Urinary bladder (tissue), 4 donors: ENCODE measurements at places on chromosomes 11 and 22. TPM values are rescaled to one million over a fixed set of nuclear protein-coding genes. Genes with fewer than 3 reads are reported as not detected.
A peak's percentile ranks its signal among the peaks of the same experiment; 100 is the strongest.

DNA sequence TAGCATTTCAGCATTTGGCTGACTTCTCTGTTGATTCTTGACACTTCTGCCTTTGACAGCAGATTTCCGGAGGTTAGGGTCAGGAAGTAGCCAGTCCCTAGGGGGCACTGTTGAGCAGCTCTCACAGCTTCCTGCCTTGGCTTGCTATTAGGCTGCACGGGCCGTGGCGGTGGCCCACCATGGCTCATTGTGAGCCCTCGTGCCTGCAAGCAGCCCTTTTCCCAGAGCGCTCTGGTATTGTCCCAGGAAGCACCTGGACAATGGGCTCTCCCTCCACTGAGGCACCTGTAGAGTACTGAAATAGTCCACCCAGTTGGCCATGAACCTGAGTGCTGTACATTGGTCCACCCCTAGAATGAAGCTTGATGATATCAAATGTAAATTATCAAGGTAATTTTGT, 100.2 kb upstream of the GAL start:
- DNase-seq, result no peak

- no peak for DNase-seq
Measured at GRCh38 chr11:9396310-9396709, 11.9 kb downstream of the IPO7 start.

DNA sequence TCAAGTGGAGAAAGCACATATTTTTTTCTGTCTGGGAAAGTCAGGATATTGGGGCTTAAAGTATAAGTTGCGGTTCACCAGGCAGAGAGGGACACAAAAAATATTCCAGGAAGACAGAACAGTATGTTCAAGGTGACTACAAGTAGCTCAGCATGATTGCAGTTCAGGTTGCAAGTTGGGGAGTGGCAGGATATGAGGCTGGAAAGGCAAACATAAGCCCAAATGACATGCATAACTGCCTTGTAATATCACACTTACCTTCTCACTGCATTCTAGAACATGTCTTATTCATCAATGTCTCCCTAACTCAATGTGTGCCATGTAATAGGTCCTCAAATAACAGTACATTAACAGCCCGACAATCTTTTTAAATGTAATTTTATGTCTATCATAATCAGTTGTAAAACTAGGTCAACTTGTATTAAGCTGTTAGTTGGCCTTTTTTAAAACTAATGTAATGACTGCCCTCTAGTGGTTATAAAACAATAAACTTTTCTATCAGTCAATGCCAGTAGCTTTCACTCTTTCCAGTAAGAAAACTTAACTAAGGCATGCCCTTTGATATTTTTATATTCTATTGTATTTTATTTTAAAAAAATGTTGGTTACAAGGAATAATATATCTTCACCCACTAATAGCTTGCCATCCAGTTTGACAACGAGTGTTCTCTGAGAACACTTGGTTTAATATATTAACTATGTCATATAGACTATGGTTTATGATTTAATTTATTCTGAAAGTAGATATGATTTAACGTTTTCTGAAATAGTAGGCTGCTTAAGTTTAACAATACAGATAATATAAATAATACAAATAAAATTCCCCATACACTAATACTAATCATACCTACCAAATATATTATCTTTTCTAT, 39.4 kb upstream of the CFAP300 start:
- DNase-seq, result peak; percentile 46

- DNase-seq, result no peak
Measured at GRCh38 chr11:121029813-121030445, 6.0 kb downstream of the TBCEL start.

GRCh38 chr11:10911907-10912306, 54.1 kb upstream of the ZBED5 start:
- no peak for DNase-seq

CLDN5 gene
- 49.3 TPM for total RNA-seq

OR2AG2 gene
- total RNA-seq, result 0.26 TPM

C11orf16 gene
- not detected for total RNA-seq

FBXO3 gene
- total RNA-seq, result 64.8 TPM
